EL (cell line): ENCODE measurements at places on chromosomes 6 and 20.
A peak's percentile ranks its signal among the peaks of the same experiment; 100 is the strongest.

DNA sequence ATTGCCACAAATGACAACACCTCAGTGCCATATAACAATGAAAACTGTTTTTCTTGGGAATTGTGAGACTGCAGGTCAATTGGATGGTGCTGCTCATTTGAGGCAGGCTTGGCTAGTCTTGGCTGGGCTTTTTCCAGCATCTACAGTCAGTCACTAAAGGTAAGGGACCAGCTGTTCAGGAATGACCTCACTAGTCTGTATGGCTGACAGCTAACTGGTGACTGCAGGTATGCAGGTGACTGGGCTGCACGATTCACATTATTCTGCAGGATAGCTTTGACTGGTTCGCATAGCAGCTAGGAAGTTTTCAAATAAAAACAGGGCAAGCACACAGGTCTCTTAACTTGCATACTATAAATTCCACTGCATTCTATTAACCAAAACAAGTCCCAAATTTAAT is 22.1 kb upstream of the HMGCLL1 start:
- DNase-seq: no peak

DNA sequence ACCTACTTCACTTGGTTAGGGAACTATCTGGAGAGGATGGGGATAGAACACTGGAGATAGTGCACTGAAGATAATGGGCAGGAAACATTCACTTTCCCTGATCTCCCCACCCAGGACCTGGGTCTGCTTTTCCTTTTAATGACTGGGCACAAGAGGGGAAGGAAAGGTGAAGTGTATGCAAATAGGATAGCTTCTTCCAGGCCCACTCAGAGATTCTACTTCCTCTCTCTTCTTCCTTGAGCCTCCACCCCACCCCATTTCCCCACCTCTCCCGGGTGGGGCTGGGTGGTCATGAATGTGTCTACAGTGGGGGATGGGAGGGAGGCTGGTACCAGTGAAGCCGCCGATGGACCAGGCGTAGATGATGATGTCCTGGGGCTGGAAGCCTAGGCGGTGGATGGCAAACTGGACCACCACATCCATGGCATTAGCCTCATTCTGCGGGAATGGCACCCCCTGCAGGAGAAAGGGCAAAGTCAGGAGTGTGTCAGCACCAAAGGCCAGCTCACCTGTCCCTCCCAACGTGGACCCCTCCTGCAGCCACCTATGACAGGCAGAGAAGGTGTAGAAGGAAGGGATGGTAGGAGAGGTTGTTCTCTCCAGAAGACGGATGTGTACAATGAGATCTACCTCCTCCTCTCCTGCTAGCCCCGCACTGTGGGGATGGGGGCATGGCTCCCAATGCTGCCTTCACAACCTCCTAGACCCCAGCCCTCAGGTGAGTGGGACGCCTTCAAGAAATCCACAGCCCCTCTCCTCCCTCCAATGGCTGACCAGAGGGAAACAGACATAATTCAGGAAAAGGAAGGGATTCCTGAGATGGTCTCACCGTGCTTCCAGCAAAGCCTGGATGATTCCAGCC is 8.6 kb upstream of the LY6G5C start:
- DNase-seq: no peak

GRCh38 chr6:89830170-89830809 is 610 bp downstream of the CASP8AP2 start:
- DNase-seq: peak; percentile 14

DNA sequence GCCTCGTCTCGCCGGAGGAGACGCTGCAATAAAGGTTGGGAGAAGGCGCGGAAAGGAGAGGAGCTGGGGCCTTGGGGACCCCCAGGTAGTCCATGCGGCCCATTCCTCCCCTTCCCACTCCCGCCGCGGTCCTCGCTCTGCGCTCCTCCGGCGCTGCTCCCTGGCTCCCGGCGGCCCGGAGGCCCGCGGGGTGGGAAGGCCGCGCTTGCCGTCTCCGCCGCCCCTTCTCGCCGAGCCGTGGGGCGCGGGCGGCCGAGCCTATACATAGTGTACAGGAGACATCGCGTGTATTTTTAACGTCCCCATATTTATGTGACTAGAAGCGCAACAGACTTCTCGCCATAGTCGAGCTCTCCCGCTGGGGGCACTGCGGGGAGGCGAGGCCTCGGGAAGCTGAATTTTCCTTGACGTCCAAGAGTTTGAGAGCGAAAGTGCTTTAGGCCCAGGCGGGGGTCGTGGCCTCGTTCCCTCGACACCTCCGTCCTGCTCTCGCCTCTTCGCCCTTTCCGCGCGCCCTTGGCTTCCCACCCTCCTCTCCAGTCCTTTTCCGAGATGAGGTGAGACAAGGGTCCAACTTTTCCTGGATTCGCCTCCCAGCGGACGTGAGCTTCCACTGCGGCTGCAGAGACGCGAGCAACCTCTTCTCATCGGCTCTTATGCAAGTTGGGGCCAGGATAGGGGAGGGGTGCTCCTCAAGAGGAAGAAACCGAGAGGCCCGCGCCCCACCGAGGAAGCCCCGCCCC is 29.0 kb downstream of the SLC12A5 start:
- peak; percentile 45 for DNase-seq

- DNase-seq: no peak
Observed at GRCh38 chr6:43746071-43746470, 23.9 kb upstream of the VEGFA start.

DNA sequence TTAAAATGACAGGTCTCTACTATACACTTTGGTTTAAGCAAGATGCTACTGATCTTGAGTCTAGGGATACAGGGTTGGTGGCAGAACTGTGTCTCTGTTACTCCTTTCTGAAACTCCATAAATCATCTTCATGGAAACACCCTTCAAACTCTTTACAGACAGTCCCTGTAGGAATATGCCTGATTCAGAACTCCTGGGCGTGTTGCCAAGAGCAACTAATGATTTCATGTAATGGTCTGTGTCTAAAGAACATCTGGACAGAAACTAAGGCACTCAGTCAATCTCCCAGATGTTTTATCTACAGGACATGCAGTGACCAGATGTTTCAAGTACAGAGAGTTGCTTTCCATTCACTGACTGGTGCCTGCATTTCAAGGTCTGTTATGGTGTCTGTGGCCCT is 464.4 kb upstream of the CHD6 start:
- no peak for DNase-seq

GRCh38 chr6:169175360-169175887 is 78.2 kb downstream of the THBS2 start:
- no peak for DNase-seq

DNA sequence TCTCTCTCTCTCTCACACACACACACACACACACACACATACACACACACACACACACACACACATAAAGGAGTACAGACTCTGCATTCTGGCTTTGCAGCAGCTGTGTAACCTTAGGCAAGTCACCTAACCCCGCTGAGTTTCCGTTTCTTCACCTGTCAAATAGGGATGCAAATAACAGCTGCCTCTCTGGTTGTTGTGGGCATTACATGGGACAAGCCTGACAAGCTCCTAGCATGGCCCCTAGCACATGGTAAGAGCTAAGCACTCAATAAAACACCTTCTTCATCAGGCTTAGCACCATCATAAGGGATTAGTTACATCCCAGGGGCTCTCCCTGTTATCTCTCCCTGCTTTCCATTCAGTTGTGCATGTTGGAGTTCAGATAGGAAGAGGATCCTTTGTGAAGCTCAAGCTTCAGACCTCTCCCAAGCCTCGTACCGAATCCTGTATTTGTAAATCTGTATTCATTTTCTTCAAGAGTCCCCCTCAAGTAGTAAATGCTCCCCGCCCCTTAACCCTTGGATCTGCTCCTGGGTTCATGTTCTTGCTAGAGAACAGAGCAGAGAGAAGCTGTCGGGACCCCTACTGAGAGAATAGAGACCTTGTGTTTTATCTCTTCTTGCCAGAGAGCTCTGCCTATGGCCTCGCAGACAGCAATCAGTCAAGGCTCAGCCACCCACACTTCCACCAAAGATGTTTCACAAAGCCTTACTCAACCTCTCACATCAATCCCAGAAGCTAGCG is 2.2 kb downstream of the SLC13A3 start:
- DNase-seq: no peak

DNA sequence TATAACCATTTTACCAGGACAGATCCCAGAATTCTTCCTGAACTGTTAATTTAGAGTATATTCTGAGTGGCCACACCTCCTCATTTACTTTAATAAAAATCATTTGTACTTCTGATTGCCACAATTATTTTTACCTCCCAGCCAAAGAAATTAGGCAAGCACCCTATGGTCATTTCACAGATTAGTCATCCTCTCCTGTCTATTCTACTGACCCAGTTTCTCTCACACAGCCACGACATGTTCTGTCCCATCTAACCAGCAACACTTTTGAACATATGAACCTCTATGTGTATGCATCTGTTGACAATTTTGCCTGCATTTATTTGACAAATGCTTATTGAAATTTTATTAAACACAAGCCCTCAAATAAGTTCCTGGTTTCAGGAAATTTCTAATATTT is 202.6 kb upstream of the STXBP5 start:
- no peak for DNase-seq

- no peak for DNase-seq
Observed at GRCh38 chr6:127096167-127096566, 22.3 kb upstream of the RSPO3 start.

- DNase-seq: no peak
Observed at GRCh38 chr6:156279261-156279969, 497.8 kb upstream of the ARID1B start.

GRCh38 chr6:35026434-35027222 is 114.5 kb downstream of the TCP11 start:
- DNase-seq: peak; percentile 44

- peak; percentile 53 for DNase-seq
Observed at GRCh38 chr20:14234666-14235295, 102.6 kb downstream of the FLRT3 start.
